ENCODE measurements at places on chromosomes 4 and X.

DNA sequence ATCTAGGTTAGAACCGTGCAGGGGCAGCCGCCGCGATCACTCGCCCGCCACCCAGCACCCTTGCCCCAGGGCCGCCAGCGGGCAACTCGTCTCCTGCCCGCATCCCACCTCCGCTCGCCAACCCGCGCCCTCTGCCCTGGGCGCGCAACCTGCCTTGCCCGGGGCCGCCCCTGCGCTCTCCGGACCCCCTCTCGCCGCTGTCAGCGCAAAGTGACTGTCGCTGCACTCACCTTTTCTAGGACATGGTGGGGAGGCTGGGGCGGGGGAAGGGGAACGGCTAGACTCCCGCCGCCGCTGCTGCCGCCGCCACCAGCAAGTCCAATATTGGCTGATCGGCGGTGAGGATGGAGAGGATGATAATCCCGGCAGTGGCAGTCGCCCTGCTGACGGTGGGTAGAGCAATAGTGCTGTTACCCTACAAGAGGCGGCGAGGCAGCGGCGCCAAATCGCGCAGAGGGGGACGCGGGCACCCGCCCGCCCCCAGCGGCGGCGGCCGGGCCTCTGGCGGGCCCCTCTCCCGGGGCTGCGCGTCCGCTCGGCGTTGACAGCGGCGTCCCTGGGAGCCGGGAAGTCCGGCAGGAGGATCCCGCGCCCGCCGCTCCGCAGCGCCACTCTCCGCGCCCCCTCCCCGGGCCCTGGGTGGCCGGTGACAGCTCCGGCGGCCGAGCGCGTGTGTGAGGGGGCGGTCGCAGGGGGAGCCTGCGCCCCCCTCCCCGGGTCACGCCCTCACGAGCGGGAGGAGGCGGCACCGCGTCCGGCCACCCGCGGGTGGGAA lies 2.3 kb upstream of the NR3C2 start:
- DNase-seq: peak; percentile 30

DNA sequence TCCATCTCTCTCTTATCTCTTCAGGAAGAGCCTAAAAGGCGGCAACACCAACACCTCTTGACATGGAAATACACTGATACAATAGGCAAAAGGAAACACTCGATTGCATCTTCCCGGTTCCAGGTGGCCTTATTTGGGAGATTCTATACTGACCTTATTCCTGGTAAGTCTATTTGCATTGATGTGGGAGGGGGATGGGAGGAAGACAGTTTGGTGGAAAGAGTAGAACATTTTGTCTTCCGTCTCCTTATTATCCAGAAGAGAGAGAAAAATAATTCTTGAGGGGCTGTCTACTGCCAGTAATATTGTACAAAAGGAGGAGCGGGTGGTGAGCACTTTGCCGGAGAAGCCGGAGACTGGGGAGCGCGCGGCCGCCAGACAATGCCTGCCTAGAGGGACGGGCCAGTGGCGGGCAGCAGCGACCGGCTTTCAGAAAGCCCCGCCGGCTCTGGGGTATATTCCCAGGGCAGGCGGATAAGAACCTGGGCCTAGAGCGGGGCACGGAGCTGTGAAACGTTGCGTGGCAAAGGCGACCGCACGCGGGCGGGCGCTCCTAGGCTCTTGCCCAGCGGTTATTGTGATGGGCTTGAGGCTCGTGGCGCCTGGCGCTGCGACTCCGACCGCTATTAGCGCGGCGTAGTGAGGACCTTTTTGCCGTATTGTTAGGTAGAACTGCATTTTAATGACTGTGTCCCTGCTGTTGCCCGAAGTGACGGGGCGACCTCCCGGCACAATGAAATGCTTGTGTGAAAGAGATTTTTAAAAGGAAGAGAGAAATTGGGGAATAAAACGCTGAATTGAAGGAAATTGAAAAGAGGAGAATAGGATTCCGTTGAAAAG lies 518 bp downstream of the PRDM8 start:
- no peak for DNase-seq

GRCh38 chrX:17579026-17579425 lies 158.3 kb upstream of the SCML1 start:
- DNase-seq: no peak

- no peak for DNase-seq
Measured at GRCh38 chr4:38109896-38110295, 149.7 kb downstream of the PTTG2 start.

- no peak for DNase-seq
Measured at GRCh38 chr4:31877429-31877828, 1157.3 kb downstream of the PCDH7 start.

GRCh38 chr4:87166296-87166854 lies 54.0 kb downstream of the KLHL8 start:
- no peak for DNase-seq

GRCh38 chr4:152806501-152807125 lies 26.9 kb downstream of the ARFIP1 start:
- no peak for DNase-seq

- DNase-seq: no peak
Measured at GRCh38 chr4:16686195-16686594, 212.2 kb downstream of the LDB2 start.

DNA sequence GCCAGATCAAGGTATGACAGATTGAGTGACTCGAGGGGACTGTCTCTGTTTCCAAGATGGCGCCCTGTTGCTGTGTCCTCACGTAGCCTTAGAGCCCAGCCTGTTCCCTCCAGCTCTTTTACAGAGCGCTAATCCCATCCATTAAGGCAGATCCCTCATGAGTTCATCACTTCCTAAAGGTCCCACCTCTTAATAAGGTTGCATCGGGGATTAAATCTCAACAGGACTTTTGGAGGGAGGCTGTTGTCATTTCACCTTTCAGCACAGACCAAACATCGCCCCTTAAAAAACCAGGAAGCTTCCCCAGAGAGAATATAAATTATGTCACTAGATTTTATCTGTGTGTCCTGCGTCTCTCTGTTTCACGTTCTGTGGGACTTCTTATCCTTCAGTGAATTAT lies 32.6 kb upstream of the DHRSX start:
- peak; percentile 16 for DNase-seq
